ENCODE measurements at places on chromosomes 5 and 9.

DNA sequence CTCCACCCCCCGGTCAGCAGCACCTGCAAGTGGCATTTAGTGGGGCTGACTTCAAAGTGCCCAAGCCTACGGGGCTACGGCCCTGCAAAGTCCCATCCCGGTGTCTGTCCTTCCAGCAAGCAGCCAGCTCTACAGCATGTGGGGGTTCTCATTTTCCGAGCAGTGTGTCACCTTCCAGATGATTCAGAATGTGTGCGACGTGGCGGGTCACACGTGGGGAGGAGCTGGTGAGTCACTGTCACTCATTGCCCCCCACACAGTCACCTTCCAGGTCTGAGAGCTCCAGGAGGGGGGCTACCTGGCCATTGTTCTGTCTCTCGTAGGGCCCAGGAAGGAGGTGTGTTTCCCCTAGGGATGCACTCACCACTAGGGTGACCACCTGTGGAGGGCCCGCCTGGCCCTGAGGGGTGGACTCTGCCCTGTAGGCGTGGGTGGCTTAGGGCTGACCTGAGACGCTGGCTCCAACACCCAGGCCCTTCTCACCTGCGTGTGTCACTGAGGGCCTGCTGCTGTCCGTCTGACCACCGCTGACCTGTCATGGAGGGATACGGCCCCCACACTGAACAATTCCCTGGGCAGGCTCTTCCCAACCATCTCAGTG, 70.2 kb downstream of the SEMA4D start:
- DNase-seq: no peak

DNA sequence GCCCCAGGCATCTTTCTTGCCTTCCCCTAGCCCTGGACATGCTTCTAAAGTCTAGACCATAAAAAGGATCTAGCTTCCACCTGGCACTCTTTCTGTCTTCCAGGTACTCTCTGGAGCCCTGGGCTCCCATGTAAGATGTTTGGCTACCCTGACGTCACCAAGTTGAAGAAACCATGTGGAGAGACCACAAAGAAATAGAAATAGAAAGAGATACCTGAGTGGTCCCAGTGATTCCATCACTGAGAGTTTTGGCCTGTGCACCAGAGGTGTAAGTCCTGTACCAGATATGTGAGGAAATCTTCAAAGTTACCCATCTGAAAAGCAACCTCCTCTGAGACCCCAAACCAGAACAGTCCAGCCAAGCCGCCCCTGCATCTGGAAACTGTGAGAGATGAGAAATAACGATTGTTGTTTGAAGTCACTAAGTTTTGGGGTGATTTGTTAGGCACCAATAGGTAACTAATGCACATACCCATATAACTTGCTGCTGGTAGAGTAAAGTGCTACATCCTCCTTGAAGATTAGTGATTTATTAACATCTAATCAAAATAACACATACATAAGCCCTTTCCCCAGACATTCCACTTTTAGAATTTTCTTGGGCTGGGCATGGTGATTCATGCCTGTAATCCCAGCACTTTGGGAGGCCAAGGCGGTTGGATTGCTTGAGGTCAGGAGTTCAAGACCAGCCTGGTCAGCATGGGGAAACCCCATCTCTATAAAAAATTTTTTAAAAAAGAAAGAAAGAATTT, 85.7 kb upstream of the LHFPL2 start:
- no peak for DNase-seq

DNA sequence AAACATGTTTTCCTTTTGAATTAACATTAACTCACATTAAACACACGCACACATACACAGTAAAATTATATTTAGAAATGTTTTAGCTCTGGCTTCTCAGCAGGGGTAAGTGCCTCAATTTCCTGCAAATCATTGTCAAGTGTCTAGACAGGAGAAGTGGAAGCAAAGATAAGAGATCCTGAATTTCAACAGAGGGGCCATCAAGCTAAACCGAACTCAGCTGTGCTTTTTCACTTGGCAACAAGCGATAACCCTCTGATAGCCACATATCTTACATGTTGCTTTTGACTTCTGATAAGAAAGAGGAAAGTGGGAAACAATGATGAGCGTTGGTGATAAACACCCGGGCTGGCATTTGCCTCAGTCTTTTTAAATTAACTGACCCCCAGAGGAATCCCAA, 79.7 kb upstream of the SPDL1 start:
- DNase-seq: no peak

GRCh38 chr5:176533894-176534611, 3.1 kb downstream of the RNF44 start:
- DNase-seq: peak; percentile 60

GRCh38 chr5:178515776-178516503, 74.3 kb downstream of the COL23A1 start:
- no peak for DNase-seq

- peak; percentile 91 for DNase-seq
These were observed 1058.5 kb upstream of the DMAC1 start for GRCh38 chr9:8857926-8858595.

DNA sequence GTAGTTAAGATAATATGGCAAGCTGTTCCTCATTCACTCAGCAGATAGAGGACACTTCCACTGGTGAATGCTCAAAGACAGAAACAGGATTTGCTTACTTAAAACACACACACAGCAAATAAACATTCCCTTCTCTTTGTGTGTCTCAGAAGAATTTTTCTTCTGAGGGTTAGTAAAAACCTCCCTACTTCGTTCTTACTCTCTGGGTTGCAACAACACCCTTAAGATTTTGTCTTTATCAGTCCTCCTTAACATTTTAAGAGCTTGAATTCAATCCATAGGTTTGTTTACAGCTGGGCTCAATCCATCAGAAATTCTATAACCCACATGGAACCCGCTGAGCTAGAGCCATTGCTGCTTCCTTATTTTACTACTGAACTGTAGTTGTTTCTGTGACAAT, 237.4 kb upstream of the PIK3R1 start:
- no peak for DNase-seq

GRCh38 chr5:124935065-124935464, 188.6 kb upstream of the ZNF608 start:
- no peak for DNase-seq

Measured in aorta (tissue), 5 donors.